ENCODE measurements at places on chromosomes 11 and 22.
A peak's percentile ranks its signal among the peaks of the same experiment; 100 is the strongest.

GRCh38 chr11:114031246-114031966 lies 28.1 kb upstream of the ZBTB16 start:
- DNase-seq: no peak

- peak; percentile 24 for DNase-seq
These were observed 2.8 kb downstream of the USH1C start for GRCh38 chr11:17541330-17541885.

DNA sequence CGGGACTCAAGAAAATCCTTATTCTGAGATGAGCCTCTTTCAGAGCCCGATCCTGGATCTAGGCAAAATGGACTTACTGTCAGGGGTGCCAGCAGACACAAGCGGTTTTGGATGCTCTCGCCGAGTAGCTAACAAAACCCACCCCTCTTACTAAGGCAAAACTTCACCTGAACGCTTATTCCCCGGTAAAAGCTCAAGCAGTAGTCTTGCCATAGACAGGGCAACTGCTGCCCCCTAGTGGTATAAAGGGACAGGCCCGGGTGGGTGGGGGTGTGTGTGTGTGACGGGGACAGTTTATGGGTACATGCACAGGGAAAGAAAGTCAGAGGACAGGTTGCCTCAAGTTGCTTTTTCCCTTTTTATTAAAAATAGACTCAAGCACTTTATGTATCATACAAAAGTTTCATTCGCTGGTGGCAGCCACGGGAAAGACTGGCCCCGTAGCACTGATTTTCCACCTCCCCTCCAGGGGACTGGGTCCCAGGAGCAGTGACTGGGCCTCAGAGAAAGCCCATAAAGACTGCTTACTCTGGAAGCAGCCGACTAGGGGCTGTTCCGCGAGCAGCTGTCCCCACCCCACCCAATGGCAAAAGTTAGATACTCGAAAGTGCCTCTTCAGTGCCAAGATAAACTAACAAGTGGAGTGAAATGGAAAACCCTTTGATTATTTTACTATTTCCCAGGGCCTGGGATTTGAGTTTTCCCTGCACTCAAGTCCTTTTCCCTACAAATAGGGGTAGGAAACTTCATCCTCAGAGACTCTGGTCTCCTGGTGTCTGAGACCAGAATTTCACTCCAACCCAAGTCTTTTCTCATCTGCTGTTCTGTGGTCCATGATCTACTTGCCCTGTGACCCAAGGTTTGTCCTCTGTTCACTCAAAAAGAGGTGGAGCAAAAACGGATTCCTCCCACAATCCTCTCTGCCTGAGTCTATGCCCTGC lies 4.7 kb downstream of the YPEL4 start:
- DNase-seq: peak; percentile 65

DNA sequence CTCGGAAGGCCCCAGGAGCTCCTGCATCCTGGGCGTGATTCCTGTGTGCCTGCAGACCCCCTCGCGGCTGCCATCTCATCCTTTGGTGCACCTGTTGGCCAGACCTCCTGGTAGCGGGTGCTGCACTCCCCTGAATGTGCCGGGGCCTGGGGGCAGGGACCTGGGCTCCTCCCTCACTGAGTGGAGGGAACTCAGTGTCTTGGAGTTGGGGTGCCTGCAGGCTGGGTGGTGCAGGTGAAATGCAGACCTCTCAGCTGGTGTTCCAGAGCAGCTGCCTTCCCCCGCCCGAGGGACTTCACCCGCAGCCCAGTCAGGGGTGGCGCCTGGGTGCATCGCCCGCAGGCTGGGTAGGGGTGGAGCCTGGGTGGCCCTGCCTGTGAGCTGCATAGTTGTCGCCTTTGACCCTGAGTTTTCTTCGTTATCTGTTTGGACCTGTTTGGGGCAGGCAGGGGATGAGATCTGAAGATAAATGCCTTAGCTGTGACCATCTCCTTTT lies 31.4 kb downstream of the LRP5 start:
- no peak for DNase-seq

DNA sequence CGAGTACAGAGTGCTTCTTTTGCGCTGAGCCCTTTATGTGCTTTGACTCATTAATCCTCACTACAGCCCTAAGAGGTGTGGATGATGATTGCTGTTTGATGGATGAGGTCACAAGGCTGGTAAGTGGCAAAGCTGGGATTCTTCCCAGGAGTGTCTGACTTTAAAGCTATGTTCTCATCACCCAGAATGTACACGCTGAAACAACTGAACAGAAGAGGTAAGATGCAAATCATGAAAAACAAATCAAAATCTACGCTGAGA lies 37.7 kb upstream of the CREB3L1 start:
- DNase-seq: no peak

DNA sequence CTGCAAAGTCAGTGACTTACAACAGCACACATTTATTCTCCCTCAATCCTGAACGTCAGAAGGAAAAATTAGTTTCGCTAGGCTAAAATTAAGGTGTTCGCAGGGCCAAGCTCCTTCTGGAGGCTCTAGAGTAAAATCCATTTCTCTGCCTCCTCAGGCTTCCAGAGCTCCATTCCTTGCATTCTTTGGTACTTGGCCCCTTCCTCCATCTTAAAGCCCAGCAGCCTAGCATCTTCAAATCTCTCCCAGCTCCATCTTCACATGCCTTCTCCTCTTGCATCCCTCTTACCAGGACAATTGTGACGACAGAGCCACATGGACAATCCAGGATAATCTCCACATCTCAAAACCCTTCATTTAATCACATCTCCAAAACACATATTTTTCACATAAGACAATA lies 165.0 kb downstream of the GRIA4 start:
- no peak for DNase-seq

- DNase-seq: no peak
These were observed 412.5 kb upstream of the DDI1 start for GRCh38 chr11:103623933-103624332.

DNA sequence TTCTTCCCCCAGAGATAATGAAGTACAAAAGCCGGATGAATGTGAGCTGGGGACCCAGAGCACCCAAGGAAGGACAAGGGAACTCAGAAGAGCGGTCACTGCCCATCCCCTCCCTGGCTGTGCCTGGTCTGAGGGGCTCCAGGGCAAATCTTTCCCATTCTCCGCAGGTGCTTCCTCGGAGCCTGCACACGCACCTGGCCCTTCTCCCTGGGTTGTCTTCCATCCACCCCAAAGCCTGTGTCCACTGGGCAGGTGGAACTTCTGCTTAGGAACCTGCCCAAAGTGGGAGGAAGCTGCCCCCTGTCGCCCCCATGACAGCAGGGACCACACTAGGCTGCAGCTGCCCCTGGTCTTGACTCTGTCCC lies 121.0 kb upstream of the FGF3 start:
- DNase-seq: no peak

- no peak for DNase-seq
These were observed 200.3 kb downstream of the MSANTD4 start for GRCh38 chr11:105821781-105822180.

GRCh38 chr11:75275581-75275980 lies 35.0 kb downstream of the TPBGL start:
- no peak for DNase-seq
